ENCODE measurements at places on chromosomes 2 and 18. TPM values are rescaled to one million over a fixed set of nuclear protein-coding genes. Genes with fewer than 3 reads are reported as not detected.

DNA sequence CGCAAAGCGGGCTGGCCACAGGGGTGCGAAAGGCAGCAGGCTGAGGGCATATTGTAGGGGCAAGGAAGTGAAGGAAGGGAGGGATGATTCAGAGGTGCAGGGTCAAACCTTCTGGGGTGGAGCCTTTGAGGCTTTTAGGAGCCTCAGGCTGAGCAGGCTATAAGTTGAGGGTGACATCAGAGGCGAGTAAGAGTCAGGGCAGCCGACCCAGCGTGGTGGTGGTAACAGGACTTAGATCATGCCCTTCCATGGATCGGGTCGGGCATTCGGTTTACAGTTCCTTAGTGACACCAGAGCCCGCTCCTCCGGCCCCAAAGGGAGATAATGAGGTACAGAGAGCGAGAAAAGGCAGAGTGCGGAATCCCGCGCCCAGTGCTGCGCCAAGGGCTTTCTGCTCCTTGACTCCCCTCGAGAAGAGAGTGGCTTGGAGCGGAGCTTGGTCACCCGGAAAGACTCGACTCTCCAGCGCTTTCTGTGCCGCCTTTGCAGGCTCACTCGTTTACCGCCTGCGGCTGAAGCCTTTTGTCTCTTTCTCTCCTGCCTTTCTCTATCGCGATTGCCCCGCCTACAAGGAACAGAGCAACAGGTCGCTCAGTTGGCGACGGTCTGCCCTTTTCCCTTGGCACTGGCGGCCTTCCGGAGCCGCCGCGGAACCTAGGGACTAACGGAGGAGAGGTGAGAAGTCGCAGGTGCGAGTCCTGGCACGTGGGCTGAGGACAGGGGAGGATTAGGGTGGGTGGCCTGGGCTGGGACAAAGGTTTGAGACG is 720 bp downstream of the LBX2 start:
- peak; percentile 19 for DNase-seq

GRCh38 chr2:2899826-2900225 is 477.8 kb downstream of the EIPR1 start:
- no peak for DNase-seq

DNA sequence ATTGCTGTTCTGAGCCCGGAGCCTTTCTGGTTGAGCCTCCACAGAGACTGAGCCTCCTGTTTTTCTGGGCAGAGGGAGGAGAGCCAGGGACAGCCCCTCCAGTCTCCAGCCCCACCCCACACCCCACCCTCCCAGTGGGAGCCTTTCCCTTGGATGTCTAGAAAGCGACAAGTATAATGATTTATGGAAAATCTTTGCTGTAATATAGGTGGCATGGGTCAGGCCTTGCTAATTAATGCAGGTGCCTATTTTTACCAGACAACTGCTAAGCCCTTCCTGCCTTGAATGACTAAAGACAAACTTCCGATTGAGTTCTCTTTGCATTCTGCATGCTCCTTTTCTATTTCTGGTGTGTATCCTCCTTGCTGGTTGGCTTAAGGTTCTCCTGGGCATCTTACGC is 43.1 kb downstream of the MERTK start:
- no peak for DNase-seq

GRCh38 chr2:46863882-46864281 is 51.7 kb downstream of the MCFD2 start:
- DNase-seq, result no peak

GRCh38 chr2:151525821-151526373 is 116.2 kb downstream of the RIF1 start:
- no peak for DNase-seq

GRCh38 chr18:28439870-28440269 is 262.9 kb upstream of the CDH2 start:
- no peak for DNase-seq

GRCh38 chr18:54127759-54128378 is 96.6 kb downstream of the MBD2 start:
- peak; percentile 29 for DNase-seq

DNA sequence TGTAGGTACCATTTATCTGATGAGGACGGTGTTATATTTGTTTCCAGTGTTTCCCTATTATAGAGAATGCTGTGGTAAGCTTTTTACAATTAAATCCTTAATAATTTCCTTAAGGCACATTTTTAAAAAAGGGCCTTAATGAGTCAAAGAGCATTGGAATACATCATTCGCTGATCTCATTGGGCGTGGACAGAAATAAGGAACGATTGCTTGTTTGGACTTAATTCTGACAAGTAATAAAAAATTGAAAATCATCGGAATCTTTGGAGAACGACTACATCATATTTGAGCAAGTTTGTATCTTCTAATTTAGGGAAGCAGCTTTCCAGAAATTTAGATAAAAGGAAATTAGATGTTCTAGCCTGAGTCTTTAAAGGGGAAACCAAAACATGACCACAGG is 11.3 kb downstream of the AGPS start:
- no peak for DNase-seq

The C2orf15 gene
- 0.56 TPM for polyA plus RNA-seq

The ARHGEF4 gene
- 7.4 TPM for polyA plus RNA-seq

The CXCR1 gene
- polyA plus RNA-seq, result not detected

Measured in hindlimb muscle (tissue), 1 donor.